ENCODE measurements at places on chromosomes 11 and 22.
A peak's percentile ranks its signal among the peaks of the same experiment; 100 is the strongest.

DNA sequence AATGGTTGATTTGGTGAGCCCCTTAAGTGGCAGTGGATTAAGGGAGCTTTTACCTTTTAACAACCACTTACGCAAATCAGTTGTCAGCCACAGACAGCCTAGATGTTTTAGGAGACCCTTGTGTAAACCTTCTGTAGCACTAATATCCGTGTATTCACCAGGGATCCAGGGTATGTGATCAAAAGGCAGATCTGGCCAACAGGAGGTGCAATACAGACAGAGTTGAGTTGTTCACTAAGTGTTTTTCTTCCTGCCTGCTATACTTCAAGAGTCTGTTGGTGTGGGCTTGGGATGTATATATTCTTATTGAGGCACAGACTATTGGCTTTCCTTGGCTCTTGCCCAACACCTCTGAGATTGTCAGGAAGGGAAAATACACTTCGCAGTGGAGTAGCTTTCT is 175.1 kb downstream of the FAT3 start:
- no peak for DNase-seq

- DNase-seq = no peak
Observed at GRCh38 chr11:60739114-60739513, 14.6 kb downstream of the MS4A18 start.

DNA sequence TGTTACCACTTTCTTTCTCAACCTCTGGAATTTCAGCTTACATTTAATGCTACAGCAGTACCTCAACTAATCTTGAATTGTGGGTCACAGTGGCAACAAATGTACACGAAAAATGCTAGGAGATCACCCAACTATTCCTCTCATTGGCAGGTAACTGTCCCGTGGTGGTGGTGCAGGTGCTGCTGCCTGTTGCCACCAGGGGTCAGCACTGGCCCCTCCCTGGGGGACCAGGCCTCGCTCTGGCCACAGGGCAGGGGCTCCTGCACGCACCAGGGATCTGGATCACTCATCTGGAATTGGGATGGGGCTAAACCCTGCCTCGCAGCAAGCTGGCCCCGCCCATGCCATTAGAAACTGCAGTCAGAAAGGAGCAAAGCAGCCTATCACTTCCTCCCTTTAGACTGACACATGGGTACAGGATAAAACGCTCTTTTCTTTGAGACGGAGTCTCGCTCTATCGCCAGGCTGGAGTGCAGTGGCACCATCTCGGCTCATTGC is 6.9 kb upstream of the POLDIP3 start:
- DNase-seq = peak; percentile 42

DNA sequence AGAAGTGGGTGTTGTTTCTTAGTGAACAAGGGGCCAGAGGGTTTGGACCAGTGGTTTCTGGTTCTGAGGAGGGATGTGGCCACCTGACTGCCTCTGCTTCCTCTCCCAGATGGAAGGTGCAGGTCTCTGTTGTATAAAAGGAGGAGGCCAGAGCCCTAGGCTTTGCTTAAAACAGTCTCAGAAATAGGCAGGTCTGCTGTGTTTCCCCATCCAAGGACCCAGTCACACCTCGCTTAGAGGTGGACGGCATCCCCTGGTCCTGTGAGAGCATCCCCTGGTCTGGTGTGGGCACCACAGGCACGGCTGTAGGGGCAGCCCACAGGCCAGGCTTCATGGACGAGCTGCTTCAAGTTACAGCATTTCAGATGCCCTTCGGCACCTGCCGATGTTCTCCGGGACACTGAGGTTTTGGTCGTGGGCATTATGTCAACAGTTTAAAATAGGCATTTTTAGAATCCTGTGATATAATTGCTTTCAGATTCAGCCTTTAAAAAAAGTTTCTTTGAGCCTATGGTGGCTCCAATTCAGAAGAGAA is 45.7 kb upstream of the SHANK2 start:
- DNase-seq = no peak

DNA sequence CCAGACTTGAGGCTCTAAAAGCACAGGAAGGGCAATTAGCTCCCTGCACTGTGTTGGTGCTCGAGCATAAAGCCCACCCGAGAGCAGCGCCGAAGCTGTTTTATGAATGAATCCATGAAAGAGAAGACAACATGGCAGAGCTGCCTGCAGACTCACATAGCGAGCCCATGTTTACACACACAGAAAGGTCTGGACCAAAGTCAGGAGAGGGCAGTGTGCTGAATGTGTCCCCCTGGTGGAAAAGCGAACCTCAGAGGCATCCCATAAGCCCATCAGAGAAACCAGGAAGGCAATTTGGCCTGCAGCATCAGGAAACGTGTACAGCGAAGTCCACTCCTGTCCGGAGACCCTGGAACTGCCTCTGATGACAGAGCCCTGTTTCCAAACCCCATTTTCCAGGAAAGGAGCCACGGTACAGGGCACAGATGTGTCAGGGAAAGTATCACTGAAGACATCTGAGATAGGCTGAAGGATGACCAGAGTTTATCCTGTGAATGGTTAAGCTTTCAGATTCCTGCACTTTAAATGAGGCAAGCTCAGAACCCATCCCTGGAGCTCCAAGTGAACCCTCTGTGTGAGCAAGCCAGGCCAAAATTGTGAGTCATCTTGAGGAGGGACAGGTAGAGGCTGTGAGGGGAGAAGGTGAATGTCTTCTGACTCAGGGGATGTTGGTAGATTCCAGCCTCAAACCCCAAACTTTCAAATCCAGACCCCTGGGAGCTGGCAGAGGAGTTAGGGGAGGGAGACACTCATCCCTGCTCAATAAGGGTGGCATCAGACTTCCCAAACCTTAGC is 36.9 kb downstream of the CHRDL2 start:
- DNase-seq = no peak
